ENCODE measurements at places on chromosomes 5 and 9. TPM values are rescaled to one million over a fixed set of nuclear protein-coding genes. Genes with fewer than 3 reads are reported as not detected.

ZBED3 gene
- 46.7 TPM for total RNA-seq

SLC6A19 gene
- not detected for total RNA-seq

TAF11L9 gene
- not detected for total RNA-seq

- no peak overlapping the region for H3K27ac ChIP-seq
- no peak overlapping the region for H3K4me3 ChIP-seq
- no peaks in the 10 kb centered on the region for H3K4me1 ChIP-seq
- DNase-seq: no peak
- no peaks in the 10 kb centered on the region for H3K27me3 ChIP-seq
These were observed 98.7 kb downstream of the EDIL3 start for GRCh38 chr5:84285641-84286637.

DNA sequence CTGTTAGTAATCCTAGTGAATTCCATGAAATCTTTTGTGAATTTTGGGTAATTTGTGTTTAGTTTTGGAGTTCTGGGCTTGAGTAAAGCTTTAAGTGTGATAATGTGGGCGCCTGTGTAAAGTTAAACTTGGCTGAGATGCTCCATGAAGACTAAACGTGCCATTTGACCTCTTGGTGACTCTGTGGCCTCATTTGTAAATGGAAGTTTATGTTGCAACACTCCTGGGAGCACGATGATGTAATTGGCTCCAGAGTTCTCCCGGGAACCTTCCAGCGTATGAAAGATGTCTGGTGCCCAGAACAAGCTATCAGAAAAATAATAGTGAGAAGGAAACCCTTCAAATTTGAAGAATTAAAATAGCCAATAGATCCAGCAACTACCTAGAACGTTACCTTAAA is 981.2 kb downstream of the TLE4 start:
- H3K27ac ChIP-seq: no peak overlapping the region
- no peaks in the 10 kb centered on the region for H3K36me3 ChIP-seq
- H3K4me1 ChIP-seq: no peaks in the 10 kb centered on the region
- DNase-seq: no peak
- H3K27me3 ChIP-seq: no peaks in the 10 kb centered on the region

DNA sequence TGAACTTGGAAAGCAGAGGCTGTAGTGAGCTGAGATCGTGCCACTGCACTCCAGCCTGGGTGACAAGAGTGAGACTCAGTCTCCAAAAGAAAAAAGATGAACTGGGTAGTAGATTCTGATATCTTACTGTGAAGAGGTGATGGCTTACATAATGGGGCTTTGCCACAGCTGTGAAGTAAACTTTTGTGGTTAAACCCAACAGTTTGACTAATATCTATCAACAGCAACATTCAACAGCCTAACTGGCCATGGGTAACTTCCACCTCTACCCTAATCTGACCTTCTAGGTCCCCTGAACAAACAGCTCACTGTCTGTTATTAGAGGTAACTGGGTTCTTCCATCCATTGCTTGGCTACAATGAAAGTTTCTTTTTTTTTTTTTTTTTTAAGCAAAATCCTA is 52.1 kb downstream of the TLE1 start:
- DNase-seq: no peak
- H3K36me3 ChIP-seq: no peaks in the 10 kb centered on the region
- no peaks in the 10 kb centered on the region for H3K27me3 ChIP-seq
- H3K4me1 ChIP-seq: no peaks in the 10 kb centered on the region

DNA sequence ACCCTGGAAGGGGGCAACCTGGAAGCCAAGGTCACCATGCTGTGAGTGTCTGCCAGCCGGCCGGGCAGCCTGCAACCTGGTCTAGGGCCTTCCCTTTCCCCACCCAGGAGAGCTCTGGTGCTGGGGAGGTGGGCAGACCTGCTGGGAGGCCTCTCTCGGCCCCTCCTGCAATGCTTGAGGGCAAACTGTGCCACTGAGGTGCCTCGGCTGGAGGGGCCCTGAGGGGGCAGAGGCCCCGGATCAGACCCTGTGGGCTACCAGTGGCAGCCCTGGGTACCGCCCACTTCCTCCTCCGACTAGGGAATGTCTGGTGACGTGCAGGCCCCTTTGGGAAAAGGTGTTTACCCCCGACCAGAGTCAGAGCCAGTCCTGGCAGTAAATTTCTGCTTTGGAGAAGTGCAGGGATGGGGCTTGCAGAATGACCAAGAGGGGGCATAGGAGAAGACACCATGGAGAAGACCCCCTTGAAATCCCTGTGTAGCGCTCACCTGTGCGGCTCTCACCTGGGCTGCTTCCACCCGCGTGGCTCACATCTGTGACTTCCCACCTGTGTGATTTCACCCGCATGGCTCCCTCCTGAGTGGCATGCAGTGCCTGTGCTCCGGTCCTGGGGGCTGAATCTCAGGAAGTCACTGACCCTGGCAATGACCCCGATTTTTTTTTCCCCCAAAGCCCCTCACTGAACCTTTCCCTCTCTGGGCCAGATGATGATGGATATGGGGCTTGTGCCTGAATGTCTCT is 1.1 kb downstream of the LCN1 start:
- H3K4me3 ChIP-seq: no peak overlapping the region
- H3K4me1 ChIP-seq: no peaks in the 10 kb centered on the region
- no peaks in the 10 kb centered on the region for H3K36me3 ChIP-seq
- no peak overlapping the region for H3K27ac ChIP-seq
- H3K27me3 ChIP-seq: peaks cover 23% of the 10 kb centered on the region
- DNase-seq: no peak

- DNase-seq: no peak
- H3K36me3 ChIP-seq: no peaks in the 10 kb centered on the region
- H3K27me3 ChIP-seq: no peaks in the 10 kb centered on the region
- H3K4me1 ChIP-seq: no peaks in the 10 kb centered on the region
- H3K4me3 ChIP-seq: no peak overlapping the region
- no peak overlapping the region for H3K27ac ChIP-seq
These were observed 296.3 kb downstream of the CWC27 start for GRCh38 chr5:65065001-65065511.

- H3K4me3 ChIP-seq: no peak overlapping the region
- H3K27me3 ChIP-seq: no peaks in the 10 kb centered on the region
- H3K27ac ChIP-seq: no peak overlapping the region
- no peaks in the 10 kb centered on the region for H3K4me1 ChIP-seq
These were observed 402.4 kb upstream of the PTGER4 start for GRCh38 chr5:40277161-40277906.

GRCh38 chr5:76724871-76725270 is 8.9 kb downstream of the F2R start:
- no peak for DNase-seq
- H3K36me3 ChIP-seq: no peaks in the 10 kb centered on the region
- no peaks in the 10 kb centered on the region for H3K27me3 ChIP-seq
- H3K4me1 ChIP-seq: no peaks in the 10 kb centered on the region
- peak overlapping the region; percentile 29 for H3K27ac ChIP-seq

- no peaks in the 10 kb centered on the region for H3K4me1 ChIP-seq
- no peaks in the 10 kb centered on the region for H3K36me3 ChIP-seq
- no peak for DNase-seq
- no peak overlapping the region for H3K4me3 ChIP-seq
- no peaks in the 10 kb centered on the region for H3K27me3 ChIP-seq
These were observed 29.2 kb downstream of the RFK start for GRCh38 chr9:76365028-76365427.

DNA sequence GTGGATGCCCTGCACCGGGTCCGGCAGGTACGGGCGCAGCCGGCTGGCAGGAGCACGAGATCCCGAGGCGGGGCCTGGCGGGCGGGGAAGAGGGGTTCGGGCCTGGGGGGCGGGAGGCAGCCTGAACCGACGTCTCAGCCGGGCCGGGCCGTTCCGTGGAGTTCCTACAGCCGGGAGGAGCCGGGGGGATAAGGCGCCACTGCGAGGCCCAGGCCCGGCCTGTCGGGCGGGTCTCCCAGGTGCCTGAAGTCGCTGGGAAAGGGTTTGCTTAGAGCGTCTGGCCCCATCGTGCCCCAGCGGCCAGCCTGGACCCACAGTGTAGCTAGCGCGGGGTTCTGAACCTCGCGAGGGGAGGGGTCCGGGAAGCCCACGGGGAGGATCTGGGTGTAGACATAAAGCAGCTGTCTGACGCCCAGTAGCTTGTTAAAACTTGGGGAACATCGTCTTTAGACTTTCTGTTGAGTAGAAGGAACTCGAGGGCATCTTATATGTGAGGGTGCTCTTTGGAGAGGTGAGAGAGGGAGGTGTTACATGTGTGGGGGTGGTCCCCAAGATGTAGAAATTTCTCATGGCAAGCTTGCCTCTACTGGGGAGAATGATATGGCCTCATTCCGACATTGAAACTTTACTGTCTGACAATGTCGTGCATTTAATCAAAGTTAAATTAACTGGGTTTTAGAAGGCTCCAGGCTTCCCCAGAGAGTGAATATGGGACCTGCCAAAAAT is 524 bp downstream of the FUBP3 start:
- H3K4me1 ChIP-seq: peaks cover 5% of the 10 kb centered on the region
- peak overlapping the region; percentile 93 for H3K27ac ChIP-seq
- H3K36me3 ChIP-seq: no peaks in the 10 kb centered on the region
- DNase-seq: no peak
- peak overlapping the region; percentile 93 for H3K4me3 ChIP-seq
- no peaks in the 10 kb centered on the region for H3K27me3 ChIP-seq

DNA sequence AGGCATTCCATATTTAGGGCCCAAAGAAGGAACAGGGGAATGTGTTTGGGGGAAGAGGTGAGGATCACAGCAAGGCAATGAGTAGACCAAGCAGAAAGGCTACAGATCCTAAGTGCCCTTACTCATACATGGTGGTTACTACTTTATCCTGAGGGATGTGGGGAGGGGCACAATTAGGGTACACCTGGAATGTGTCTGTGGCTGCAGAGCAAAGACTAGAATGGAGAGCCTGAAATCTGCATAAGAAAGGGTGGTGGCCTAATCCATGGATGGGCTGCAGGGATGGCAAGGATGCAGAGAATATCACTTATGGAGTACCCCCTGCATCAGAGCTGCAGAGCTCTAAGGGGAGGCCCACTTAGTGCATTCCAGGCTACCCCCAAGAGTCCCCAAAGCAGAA is 352.6 kb upstream of the TRPC7 start:
- H3K4me1 ChIP-seq: no peaks in the 10 kb centered on the region
- H3K27me3 ChIP-seq: no peaks in the 10 kb centered on the region
- no peak overlapping the region for H3K4me3 ChIP-seq
- DNase-seq: no peak
- H3K27ac ChIP-seq: no peak overlapping the region

GRCh38 chr5:2877522-2877921 is 126.0 kb upstream of the IRX2 start:
- H3K4me1 ChIP-seq: no peaks in the 10 kb centered on the region
- no peaks in the 10 kb centered on the region for H3K36me3 ChIP-seq
- no peak for DNase-seq
- no peaks in the 10 kb centered on the region for H3K27me3 ChIP-seq
- no peak overlapping the region for H3K4me3 ChIP-seq

Measured in breast epithelium (tissue), 4 donors.